ENCODE measurements at places on chromosomes 1 and 21.

DNA sequence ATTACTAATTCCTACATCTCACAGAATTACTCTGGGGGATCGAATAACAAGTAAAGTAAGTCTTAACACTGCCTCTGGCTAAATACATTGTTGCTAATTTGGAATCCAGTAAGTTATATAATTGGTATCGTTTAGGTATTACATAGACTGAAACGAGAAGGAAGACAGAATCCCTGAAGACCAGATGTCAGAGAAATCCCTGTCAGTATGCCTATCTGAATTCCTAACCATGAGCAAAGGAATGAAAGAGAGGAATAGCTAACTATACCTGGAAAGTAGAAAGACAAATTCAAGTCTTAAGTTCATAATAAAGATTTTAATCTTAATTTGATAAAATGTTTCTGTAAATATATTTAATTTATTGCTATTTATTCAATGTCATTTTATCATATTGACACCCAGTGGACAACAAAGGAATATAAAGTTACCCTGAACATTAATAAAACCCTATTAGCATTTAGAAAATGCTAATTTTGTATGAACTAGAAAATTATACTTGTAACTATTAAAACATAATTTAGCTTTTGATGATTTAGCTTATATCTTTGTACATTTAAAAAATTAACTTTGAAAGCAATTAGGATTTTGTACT, 11.4 kb downstream of the DEPDC1 start:
- no peak for DNase-seq

- no peak for DNase-seq
Observed at GRCh38 chr1:236258114-236258622, 23.6 kb downstream of the ERO1B start.

- peak; percentile 4 for DNase-seq
Observed at GRCh38 chr1:32100359-32100758, 7.5 kb upstream of the KPNA6 start.

DNA sequence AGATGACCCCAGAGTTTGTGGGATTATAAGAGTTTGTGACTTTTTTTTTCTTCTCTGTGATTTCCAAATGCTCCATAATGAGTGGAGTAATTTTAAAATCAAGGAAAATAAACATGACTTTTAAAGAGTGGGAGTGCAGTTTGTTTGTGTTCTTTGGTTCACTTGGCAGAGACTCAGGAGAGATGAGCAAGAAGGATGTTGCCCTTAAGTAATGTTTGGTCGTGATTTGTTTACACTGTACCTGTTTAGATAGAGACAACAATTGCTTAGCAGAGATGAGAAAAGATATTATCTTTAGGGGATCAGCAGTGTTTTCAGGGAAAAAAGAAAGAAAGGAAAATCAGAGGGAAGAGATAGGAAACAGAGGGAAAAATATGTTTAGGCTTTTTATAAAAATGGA, 170.8 kb downstream of the ADSS2 start:
- no peak for DNase-seq

- DNase-seq: peak; percentile 30
Observed at GRCh38 chr1:230127105-230128054, 60.3 kb downstream of the GALNT2 start.

DNA sequence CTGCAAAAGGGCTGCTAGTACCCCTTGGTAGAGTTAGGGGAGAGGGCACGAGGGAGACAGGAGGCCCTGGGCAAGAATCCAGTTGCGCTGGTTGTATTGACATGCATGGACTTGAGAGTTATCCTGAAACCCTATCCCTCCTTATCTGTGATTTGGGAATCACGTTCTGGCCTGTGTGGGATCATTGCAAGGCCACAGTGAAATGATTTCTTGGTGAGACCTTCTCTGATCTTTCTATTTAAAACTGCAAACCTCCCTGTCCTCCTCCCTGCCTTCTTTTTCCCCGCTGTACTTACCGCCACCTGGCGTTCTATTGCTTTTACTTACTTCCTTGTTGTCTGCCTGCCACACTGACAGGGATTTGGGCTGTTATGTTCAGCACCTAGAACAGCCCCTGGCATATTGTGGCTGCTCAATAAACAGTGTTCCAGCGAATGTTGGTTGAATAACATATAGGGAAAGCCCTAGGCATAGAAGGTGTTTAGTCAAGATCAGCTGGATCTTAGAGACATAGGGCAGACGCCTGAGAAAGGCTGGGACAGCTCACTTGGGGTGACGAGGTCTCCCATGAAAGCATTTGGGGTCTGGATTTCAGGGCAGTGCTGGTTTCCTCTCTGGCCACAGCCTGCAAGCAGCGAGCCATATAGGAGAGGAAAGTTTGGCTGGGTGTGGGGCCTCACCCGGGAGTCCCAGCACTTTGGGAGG, 25.6 kb downstream of the ALPL start:
- DNase-seq: peak; percentile 57

DNA sequence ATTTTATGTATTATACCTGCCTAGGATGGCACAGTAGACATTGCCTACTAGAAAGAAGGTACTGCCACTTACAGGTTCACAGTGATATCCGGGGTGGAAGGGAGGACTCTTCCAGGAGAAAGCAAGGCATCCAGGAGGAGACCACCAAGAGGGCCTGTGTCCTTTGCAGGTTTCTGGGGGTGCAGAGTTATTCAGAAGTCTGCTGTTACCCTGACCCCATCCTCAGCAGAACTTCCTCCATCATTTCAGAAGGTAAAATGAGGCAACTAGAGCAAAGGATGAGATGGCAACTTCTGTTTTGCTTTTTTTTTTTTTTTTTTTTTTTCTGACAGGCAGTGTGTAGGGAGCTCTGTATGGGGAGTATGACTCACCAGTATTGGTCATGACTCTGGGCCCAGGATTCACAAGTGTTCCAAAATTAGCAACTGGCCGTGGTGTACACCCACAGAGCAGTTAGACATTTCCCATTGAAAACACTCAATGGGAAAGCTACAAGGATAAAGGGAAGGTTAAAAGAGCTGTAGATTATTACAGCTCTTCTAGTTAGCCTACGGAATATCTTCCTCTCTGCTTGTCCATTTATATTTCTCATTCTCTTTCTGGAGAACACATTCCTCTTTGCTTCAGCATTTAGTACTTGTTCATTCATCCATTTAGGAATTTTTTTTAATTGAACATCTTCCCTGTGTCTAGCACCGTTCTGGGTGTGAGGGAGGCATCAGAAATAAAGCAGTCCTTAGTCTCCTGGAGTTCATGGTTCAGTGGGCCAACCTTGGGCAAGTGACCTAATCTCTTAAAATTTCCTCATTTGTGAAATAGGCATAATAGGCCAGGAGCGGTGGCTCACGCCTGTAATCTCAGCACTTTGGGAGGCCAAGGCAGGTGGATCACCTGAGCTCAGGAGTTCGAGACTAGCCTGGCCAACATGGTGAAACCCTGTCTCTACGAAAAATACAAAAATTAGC, 50.5 kb upstream of the PPP2R5A start:
- DNase-seq: peak; percentile 91

DNA sequence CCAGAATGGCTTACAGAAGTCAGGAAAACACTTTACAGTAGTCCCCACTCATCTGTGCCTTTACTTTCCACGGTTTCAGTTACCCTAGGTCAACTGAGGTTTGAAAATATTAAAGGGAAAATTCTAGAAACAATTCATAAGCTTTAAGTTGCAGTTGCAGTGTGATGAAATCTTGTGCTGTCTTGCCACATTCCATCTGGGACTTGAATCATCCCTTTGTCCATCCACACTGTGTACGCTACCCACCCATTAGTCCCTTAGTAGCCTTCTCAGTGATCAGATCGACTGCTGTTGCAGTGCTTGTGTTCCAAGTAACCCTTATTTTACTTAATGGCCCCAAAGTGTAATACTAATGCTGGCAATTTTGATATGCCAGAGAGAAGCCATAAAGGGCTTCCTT, 30.5 kb downstream of the ZCCHC17 start:
- DNase-seq: peak; percentile 2

DNA sequence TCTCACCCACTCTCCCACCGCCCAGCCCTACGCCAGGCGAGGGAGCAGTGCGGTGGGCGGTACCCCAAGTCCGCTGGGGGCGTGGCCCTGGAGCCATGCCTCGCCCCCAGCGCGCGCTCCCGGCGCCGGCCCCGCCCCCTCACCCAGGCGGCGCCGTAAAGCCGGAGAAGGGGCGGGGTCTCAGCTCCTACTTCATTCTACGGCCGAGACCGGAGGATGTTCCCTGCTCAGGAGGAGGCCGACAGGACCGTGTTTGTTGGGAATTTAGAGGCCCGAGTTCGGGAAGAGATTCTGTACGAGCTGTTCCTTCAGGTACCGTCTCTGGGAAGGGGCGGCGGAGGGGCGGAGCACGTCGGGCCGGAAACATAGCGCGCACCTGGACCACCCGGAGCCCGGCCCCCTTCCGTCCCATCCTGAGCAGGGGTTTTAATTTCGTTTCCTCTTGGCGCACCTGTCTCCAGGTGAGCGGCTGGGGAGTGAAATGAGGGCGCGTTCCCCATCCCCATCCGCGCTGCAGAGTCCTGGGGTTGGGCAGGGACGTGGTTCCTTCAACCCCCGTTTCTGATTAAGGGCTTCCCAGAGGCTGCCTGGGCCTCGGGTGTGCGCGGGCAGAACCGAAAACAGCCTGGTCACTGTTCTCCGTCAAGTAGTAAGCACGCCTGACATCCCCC, at the start of gene RBM11:
TSS of gene RBM11 (plus strand) at position 187 of the 671 bp plus-strand sequence. CDS start at position 217, 30 bp downstream.
- peak; percentile 81 for DNase-seq

DNA sequence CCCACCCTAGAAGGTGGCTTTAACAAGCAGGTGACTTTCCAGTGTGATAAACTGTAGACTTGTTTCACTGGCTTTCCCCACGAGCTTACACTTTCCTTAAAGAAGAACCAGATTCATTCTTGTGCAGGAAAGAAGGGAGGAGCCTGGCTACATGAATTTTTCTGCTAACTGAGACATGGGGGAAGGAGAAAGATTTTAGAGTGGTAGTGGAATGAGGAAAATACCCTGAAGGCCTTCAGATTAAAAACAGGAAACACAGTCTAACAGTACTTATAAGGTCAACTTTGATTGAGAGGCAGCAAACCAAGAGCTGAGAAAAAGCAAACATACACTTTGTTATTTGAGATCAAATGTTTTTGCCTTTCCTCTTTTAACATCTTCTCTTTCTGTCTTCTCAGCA, 640.9 kb upstream of the PLXNA2 start:
- DNase-seq: no peak

GRCh38 chr1:36323636-36324352, at the start of gene EVA1B:
EVA1B (minus strand) TSS chr1:36323645; CDS start chr1:36323037, 608 bp downstream.
- DNase-seq: peak; percentile 61

- DNase-seq: no peak
Observed at GRCh38 chr1:17293681-17294425, 14.1 kb upstream of the PADI4 start.
